Dermis blood vessel endothelial cell (primary cell): ENCODE measurements at places on chromosomes 6 and 20.
A peak's percentile ranks its signal among the peaks of the same experiment; 100 is the strongest.

DNA sequence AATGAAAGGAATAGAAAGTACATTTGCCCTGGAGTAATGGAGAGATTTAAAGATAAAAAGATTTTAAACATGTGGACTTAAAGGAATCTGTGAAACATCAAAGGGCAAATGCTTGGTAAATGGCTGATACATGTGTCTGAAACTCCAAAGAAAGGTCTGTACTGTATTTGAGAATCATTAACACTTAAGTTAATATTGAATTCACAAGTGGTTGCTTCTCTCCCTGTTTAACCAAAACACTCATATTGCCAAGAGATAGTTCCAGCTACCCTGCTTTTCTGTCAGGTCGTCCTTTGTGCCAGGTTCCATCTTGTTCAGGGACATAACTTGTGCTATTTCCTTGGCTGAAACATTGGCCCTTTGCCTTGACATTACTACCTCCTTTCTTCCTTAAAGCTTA is 171.3 kb upstream of the HS3ST5 start:
- DNase-seq: no peak

DNA sequence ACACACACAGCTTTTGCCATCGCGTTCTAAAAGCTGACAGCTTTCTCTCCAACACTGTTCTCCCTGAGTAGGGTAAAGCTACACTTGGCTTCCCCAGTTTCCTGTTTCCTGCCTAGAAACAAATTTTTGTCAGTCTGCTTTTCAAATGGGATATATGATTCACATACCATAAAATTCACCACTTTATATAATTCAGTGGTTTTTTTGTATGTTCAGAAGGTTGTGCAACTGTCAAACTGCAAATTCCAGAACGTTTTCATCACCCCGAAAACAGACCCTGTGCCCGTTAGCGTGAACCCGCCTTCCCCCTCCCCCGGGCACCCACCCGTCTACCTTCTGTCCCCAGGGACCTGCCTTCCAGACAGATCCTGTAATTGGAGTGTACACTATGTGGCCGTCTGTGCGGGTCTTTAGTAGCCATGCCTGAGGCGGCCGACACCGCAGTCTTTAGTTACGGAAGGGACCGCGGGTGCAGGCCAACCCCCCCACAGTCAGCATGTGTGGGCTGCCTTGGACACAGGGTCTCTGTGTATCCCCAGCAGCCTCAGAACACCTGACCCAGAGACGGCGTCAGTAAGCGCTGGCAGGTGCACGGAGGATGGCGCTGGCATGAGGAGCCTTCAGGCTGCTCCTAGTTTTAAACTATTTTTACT is 16.6 kb downstream of the HRH3 start:
- peak; percentile 58 for DNase-seq

GRCh38 chr20:62952373-62952967 is at the start of gene SLC17A9:
SLC17A9 (plus strand) TSS chr20:62952709; CDS start chr20:62952831, 122 bp downstream.
- peak; percentile 60 for DNase-seq

GRCh38 chr20:19313342-19314069 is 101.1 kb downstream of the SLC24A3 start:
- DNase-seq: no peak

DNA sequence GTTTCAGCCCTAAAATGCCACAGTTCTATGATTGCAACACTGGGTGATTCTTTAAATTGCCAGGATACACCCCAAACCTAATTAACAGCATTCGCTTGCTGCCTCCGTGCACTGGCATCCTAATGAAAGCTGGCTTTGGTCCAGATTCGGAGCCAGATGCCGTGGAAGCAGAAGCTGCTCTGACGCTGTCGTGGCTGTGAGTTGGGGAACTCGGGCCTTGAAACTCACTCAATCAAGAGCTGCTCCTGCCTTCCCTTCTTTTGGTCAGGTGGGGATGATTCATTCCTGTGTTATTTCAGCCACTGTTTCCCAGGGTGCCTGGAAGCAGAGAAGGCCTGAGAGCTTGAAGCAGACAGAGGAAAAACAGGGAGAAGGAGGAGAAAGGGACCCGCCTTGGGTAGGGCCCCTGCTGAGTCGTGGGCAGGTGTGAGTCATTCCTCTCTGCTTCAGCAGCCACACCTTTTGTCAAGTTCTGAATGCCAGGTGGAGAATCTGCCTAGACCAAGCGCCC is 36.2 kb upstream of the DSP start:
- peak; percentile 29 for DNase-seq

DNA sequence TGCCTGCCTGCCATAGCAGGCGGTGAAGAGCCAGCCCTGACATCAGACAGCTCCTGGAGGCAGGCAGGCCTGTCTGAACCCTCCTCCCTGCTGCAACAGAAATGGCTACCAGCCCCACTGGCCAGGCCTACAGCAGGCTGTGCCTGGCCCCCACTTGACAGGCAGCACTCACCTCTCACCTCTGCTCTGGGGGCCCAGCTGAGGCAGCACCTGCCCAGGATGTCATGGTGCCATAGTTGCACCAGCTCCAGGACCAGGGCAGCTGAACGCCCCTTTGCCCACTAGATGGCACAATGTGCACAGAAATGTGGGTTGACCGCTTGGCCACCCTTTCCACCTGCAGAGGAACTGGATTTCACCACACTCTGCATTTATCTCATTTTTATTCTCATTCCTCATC is 30.6 kb downstream of the MRPL14 start:
- DNase-seq: peak; percentile 87

- DNase-seq: no peak
These were observed 16.8 kb upstream of the ARID1B start for GRCh38 chr6:156760377-156760776.

- DNase-seq: no peak
These were observed 75.2 kb downstream of the ZHX3 start for GRCh38 chr20:41242352-41242751.

DNA sequence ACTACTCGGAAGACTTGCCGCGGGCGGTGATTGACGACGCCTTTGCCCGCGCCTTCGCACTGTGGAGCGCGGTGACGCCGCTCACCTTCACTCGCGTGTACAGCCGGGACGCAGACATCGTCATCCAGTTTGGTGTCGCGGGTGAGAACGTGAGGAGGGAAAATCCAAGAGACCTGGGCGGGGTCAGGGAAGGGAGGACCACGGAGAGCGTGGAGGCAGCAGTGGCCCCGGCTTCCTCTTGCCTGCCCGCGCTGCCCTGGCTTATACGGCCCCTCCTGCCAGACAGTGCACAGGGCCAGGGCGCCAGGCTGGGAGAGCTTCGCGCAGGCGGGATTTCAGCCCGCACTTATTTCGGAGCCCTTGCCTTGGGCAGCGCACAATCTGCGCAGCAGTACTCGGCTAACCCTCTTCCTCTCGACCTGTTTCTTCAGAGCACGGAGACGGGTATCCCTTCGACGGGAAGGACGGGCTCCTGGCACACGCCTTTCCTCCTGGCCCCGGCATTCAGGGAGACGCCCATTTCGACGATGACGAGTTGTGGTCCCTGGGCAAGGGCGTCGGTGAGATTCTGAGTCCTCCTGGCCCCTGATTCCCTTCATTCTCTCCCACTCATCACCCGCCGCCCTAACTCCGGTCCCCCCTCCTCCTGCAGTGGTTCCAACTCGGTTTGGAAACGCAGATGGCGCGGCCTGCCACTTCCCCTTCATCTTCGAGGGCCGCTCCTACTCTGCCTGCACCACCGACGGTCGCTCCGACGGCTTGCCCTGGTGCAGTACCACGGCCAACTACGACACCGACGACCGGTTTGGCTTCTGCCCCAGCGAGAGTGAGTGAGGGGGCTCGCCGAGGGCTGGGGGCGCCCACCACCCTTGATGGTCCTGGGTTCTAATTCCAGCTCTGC is 2.0 kb downstream of the MMP9 start:
- DNase-seq: no peak
